ENCODE measurements at places on chromosomes 12 and 14.

DNA sequence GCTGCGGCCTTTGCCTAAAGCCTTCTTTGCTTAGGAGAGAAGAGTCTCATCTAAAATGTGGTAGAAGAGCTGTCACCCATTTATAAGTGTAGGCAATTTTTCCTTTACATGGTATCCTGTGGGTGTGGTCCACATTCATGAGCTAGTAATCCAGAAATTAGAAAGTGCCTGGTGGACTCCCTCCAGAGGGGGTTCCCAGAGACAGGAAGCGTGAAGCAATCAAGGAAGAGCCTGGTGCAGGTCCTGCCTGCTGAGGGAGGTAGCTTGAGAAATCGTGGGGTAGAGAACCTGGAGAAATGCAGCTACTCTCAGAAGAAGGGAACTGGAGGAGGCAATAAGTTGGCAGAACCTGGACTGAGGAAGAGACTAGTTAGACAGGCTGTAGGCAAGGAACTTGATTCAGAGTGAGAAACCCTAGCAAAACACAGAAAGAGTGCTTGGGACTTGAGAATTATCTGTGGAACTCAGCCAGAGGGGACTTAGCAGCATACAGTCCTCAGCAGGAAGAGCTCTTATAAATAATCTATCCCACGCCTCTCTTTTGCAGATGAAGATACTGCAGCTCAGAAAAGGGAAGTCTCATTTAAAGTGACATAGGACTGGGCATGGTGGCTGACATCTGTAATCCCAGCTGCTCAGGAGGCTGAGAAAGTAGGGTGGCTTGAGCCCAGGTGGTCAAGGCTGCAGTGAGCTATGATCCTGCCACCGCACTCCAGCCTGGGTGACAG is 182.4 kb upstream of the CCND2 start:
- DNase-seq: no peak

GRCh38 chr14:100221533-100222223 is 17.3 kb upstream of the YY1 start:
- peak; percentile 35 for DNase-seq

- no peak for DNase-seq
These were observed 1341.3 kb downstream of the LRFN5 start for GRCh38 chr14:42947991-42948390.

DNA sequence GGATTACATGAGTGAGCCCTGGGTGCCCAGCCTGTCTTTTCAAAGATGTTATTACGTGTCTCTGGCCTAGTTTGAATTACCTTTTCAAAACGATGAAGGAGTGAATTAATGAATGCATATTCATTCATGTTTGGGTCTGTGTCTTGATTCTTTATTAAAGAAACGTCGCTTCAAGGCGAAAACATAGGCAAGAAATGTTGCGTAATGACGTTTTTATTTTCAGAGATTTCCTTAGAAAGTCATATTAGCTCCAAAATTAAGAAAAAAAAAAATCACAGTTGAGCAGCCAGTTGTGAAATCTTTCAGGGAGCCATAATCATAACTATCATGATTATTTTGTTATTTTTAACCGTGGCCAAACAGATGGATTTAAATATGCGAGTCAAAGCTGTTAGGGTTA is 3.5 kb downstream of the PPFIBP1 start:
- no peak for DNase-seq

DNA sequence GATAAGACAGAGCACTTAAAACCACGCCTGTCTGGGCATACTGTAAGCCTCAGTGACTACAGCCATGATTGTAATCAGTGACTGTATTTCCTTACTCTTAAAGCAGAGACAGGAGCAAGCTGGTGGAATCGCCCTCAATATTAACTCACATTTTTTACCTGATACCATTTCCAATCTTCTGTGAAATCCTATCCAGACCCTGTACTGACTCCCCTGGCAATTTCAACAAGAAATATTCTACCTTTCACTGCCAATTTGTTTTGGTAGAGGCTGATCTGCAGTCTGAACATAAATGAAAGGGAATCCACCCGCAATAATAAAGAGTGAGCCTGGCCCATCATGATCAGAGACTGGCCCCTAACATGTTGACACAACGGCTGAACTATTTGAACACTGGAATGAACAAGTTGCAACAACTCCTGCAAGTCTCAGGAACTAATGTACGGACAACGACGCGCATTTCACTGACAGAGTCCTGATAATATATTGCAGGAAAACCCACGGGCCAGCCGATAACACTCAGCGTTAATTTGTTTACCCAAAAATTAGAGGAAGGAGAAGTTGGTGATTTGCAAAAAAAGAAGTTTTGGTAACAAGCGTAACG is 195.5 kb upstream of the BTG1 start:
- no peak for DNase-seq

DNA sequence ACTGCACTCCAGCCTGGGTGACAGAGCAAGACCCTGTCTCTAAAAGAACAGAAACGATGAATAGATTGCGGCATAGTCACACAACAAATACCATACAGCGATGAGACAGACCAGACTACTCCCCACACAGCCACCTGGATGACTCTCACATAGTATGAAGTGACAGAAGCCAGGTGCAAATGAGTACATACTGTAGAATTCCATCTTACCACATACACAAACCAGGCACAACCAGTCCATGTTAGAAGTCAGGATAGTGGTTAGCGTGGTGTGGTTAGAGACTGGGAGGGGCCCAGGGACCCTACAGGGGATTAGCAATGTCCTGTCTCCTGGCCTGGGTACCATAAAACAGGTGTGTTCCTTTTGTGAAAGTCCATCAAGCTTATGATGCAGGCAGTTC is 53.8 kb downstream of the FAM222A start:
- no peak for DNase-seq

GRCh38 chr12:94618995-94619695 is 31.2 kb downstream of the TMCC3 start:
- DNase-seq: no peak

GRCh38 chr12:42469355-42470175 is 120.0 kb downstream of the PRICKLE1 start:
- no peak for DNase-seq

GRCh38 chr14:57610631-57611030 is 117.0 kb upstream of the CCDC198 start:
- no peak for DNase-seq

DNA sequence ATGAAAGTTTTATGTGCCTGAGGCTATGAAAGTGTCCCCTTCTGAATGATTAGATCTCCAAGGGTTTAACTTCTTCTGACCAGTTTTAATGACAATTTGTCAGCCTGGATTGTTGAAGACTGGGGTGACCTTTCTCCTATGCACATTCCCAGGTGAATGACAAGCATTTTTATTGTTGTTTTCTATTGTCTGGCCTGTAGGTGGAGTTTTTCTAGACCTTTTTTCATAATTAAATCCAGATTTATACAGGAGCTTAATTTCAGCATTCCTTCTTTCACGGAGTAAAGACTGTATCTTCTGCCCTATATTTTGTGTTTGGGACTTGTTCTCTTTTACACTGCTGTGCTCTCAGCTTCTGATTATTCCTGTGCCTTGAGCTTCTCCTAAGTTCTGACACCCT is 125.0 kb upstream of the FAR2 start:
- no peak for DNase-seq

DNA sequence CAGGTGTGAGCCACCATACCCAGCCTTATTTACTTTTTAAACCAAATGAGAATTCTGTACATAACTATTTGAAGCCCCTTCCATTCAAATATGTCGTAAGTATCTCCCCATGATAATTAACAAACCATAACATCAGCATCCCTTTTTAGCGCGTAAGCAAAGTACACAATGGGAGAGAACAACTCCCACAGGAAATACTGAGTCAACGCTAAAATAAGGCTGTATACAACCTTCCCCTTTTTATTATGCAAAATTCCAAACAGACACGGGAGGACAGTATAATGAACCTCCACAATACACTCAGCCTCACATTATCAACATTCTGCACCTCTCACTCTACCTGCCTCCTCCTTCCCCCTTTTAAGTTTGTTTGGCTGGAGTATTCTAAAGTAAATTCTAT is 73.5 kb downstream of the CCDC88C start:
- no peak for DNase-seq

DNA sequence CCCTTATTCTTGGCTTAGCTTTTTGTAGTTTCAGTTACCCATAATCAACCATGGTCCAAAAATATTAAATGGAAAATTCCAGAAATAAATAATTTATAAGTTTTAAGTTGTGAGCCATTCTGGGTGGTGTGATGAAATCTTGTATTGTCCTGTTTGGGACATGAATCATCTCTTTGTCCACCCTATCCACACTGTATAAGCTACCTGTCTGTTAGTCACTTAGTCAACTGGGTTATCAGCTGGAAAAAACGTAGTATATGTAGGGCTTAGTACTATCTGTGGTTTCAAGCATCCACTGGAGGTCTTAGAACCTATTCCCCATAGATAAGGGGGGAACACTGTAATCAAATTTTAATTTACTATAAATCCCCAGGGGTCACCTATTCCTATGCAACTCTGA is 52.7 kb downstream of the NKX2-1 start:
- DNase-seq: no peak

DNA sequence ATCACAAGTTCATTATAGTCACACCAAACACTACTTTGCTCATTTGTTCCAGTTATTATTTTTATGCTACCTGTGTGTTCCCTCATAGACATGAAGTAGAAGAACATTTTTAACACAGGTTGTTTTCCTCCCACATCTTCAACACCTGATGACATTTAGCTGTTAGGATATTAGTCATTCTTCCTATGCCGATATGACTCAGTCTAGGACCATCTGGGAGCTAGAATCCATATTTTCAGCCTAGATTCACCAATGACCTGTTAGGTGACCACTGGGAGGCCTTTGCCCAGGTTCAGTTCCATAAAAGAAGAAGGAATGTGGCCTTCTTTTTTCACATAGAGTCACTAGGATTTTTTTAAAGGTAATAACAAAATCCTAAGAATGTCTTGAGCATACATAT is 222.8 kb downstream of the C12orf42 start:
- no peak for DNase-seq

DNA sequence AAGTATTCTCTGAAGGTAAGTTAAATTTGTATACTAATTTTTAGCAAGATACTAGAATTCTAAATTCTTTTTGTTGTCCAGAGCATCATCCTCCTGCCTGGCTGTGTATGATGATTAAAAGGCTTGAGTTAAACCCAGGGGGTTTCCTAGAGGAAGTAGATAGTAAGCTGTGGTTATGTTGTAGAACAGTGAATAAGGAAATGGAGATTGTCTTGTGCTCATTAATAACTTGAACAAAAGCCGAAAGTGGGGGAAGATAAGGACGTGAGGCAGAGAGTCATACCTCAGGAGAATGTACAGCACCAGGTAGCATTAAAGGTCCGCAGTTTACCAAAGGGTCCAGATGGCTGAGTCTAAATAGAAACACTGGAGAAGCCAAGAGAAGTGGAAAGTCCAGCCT is 42.0 kb downstream of the CKB start:
- no peak for DNase-seq

DNA sequence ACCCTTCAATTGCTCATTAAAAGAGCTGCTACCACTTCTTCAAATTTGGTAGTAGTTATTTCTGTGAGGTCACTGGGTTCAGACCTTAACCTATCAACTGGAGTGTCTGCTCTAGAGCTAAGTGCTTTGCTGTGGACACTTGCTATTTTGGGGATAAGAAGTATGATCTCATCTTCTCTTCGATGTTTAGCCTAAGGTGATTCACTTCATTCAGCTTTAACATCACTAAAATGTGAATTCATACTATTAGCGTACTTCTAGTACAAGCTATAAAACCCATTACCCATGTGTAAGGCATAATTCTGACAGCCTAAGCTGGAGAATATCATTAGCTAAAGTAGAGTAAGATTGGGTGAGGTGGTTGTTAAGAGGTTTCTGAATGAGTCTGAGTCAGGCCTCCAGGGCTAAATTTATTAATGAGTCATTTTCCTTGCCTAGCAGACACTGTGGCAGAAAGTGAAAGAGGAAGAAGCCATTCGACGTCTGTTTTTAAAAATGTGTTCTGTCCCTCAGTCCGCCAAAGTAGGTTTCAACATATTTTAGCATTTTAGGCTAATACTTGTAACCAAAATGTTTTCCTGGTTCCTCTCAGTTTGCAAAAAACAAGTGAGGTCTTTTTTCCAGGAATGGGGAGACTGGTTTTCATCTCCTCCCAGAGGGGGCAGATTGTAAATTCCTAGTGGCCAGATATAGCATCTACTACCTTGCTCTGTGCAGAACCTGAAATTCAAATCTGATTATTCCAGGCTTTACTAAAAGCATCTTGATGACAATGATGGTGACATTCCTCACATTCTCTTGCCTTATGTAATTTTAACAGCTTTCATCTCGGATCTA is 103.6 kb downstream of the SSPN start:
- no peak for DNase-seq

DNA sequence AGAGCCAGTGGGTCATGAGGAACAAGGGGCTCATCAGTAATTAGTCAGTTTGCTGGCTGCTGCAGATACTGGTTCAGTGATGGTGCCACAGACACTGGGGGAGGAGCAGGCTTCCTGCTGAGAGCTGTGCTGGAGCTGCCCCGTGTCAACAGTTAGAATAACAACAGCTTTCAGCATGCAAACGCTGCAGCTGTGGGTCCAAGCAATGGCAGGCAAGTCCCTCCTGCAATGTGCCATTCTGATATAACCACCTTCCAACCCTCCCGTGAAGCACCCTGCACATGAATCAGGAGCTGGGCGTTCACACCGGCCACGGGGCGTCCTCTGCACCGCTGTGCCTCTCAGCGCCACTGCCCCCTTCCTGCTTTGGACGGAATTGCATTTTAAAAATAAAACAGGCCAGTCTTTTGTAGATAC is 258.4 kb upstream of the SFSWAP start:
- no peak for DNase-seq

- DNase-seq: no peak
These were observed 60.5 kb downstream of the PRKAB1 start for GRCh38 chr12:119728444-119728745.

DNA sequence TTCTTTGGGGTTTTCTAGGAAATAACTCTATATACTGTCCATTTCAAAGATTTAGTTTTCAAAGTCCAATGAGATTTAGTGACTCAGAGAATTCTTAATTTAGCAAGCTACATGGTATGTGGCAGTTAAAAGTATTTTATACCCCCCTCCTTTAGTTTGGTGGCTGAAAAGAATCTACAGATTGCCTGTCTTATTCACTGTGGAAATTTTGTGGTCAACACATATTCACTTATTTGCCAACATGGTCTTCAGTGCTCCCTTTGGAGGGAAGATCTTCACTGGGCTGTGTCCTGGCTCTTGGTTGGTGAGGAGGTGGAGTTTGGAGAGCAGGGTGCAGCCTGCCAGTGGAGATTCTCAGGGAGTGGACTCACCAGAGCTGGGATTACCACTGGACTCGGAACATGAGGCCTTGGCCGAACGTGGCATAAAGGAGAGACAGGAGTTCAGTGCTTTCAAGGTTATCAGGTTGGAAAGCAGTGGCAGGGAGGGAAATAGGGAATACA is 39.8 kb downstream of the SAMD4A start:
- no peak for DNase-seq

DNA sequence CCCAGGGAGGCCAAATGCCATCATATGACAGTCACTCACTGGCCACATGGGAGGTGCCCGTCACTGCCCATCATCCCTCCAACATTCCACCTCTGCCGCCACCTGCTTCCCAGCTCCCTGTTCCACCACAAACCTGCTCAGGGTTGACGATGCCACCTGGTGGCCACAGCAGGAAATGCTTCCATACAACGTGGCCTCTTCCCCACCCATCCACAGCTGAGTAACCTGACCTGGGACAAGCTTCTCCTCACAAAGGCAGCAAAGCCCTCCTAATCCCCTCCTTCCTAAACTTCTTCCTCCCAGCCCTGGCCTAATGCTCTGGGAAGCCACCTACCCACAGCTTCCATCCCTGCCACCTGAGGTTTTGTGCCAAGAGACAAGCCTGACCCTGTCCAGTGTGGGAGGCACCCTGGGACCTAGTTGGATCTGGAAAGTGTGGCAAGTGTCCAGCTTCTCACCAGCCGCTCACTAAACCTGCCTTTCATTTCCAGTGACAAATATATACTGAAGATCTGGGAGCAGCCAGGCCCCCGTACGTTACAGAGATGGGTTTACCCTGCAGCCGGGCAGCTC is 4.3 kb downstream of the DEGS2 start:
- DNase-seq: no peak

All from activated CD8-positive, alpha-beta memory T cell treated with anti-CD3 and anti-CD28 coated beads for 1 hour (primary cell).